ENCODE measurements at places on chromosomes 5 and 9.

- DNase-seq = no peak
Observed at GRCh38 chr5:171306166-171306565, 2.9 kb upstream of the TLX3 start.

DNA sequence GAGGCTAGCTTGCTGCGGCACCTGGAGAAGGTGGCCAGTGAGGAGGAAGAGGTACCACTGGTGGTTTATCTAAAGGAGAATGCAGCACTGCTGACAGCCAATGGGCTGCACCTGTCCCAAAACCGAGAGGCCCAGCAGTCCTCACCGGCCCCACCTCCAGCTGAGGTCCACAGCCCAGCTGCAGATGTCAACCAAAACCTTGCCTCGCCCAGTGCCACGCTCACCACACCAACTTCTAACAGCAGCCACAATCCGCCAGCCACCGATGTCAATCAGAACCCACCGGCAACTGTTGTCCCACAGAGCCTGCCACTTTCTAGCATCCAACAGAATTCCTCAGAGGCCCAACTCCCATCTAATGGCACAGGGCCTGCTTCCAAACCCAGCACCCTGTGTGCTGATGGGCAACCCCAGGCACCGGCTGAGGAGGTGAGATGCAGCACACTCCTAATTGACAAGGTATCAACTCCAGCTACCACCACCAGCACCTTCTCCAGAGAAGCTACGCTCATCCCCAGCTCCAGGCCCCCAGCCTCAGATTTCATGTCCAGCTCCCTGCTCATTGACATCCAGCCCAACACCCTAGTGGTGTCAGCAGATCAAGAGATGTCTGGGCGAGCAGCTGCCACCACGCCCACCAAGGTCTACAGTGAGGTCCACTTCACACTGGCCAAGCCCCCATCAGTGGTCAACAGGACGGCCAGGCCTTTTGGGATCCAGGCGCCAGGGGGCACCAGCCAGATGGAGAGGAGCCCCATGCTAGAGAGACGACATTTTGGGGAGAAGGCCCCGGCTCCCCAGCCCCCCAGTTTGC is 8.0 kb downstream of the SYNPO start:
- no peak for DNase-seq

GRCh38 chr5:116810951-116811350 is 236.3 kb upstream of the SEMA6A start:
- no peak for DNase-seq

DNA sequence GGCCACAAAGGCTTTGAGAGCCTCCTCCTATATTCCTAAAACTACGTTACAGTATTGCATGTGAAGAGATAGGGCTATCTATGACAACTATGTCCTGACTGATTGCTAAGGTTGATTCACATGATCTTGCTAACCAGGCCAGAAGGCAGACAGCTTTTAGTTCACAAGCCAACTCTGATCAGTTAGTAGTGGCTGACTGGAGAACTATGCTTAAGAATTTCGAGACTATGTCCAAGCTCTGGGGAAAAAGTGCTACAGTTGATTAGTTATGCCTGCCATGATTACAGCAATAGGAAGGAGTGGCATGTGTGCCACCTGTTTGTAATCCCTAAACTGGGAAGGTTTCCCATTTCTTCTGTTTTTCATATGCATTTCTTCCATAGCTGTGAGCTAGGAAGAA is 223.4 kb downstream of the DOCK8 start:
- no peak for DNase-seq

DNA sequence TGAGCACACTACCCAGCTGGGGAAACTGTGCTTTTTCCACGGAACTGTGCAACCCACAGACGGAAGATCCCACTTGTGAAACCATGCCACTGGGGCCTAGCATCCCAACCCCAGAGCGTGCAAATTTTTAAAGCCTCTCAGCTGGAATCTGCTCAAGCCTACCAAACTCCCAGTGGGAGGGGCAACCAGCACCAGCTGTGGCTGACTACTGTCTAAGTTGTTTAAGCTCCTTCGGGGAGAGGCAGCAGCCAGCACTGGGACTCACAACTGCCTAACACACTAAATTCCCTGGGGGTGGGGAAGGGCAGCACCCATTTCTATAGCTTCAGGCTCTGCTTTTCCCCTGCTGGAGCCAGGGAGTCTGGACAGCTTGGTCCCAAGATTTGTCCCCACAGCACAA is 287.6 kb upstream of the MSX2 start:
- DNase-seq = no peak

GRCh38 chr5:173629628-173630027 is 13.2 kb upstream of the BOD1 start:
- DNase-seq = no peak

- DNase-seq = no peak
Observed at GRCh38 chr5:113598150-113598549, 84.7 kb downstream of the YTHDC2 start.

DNA sequence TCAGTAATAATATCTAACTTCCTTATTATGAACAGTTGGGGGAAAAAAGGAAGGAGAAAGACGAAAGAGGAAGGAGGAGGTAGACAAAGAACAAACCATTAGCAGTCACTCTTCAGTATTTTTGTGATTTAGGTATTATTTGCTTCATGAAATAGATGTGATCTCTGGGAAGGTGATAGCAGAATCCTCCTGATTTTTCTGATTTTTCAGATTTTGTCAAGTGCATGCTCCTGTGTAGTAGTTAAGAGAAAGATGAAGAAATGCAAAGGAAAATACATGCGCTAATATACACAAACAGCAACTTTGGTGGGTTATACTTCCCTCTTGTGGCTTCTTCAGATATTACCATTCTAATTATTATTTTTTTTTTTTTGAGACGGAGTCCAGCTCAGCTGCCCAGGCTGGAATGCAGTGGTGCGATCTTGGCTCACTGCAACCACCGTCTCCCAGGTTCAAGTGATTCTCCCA is 31.6 kb downstream of the LMNB1 start:
- DNase-seq = peak; percentile 2

- DNase-seq = no peak
Observed at GRCh38 chr9:69835277-69836080, 14.9 kb downstream of the CFAP95 start.

DNA sequence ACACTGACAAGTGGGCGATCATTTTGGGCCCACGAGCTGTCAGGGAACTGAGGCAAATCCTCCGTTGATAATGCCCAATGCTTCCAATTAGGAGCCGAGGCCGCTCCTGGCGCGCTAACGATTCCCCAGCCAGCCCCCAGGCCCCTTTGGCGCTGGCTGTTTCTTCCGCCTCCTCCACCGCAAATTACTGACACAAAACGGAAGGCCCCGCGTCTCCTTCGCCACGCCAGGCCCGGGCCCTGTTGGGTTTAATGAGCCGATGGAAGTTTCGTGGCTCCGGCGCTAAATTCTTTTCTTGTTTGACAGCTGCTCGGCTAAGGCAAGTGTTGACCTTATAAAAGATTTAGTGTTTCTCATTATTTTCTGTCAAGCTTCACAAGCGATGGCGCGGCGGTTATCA is 25.7 kb upstream of the BARHL1 start:
- no peak for DNase-seq

- no peak for DNase-seq
Observed at GRCh38 chr5:88687373-88687911, 195.5 kb downstream of the MEF2C start.

GRCh38 chr5:73759771-73760170 is 133.8 kb downstream of the ARHGEF28 start:
- no peak for DNase-seq

All from AG09309 (cell line).